ENCODE measurements at places on chromosomes 12 and 14.

DNA sequence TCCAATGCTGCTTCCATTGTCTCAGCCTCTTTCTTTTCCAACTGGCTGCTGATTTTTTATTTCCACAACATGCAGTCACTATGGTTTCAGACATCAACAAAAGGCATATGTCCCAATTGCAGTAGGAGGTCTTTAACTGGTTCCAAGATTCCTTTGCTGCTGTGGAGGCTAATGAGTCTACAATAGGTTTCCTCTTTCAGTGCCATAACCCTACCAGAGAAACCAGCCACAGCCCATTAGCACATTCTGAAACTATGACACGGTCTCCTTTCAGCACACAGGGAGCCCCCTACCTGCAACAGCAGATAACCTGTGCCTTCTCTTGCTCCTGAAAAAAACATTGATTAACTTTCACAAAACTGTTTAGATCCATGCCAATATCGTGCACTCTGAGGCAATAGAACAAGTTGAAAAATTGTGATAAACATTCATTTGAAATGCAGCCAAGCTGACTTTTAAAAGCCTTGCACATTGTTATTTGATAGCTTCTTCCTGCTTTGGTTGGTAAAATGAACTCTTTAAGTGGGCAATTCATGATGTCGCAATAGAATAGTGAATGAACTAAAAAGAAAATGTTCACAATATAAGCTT, 32.4 kb downstream of the PLEKHG7 start:
- DNase-seq: peak; percentile 80

DNA sequence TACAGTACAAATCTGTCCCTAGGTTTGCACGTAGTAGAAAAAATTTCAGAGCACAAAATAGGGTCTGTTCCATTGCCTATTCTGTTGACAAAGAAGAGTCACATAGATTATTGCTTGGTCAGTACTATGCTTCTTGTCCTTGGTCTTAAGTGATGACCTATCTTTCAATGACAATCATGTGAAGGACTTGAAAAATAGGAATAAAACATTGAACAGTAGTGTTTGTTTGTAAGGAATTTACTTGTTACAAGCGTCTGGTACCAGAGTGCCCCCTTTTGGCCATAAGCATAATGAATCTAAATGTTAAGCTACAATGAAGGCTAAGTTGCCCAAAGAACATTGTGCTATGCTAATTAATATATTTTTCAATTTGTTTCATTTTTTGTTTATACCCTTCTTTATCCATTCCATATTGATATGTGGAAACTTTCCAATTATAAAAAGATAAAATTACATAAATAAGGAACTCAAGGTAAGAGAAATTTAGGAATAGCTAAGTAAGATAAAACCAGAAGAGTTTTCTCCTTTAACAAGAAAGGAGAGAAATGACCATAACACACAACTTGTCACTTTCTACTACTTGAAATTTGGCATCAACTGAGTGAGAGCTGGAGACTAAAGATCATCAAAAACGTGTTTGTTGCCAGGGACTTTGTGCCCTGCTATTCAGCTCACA, 204.7 kb downstream of the EPS8 start:
- DNase-seq: no peak

DNA sequence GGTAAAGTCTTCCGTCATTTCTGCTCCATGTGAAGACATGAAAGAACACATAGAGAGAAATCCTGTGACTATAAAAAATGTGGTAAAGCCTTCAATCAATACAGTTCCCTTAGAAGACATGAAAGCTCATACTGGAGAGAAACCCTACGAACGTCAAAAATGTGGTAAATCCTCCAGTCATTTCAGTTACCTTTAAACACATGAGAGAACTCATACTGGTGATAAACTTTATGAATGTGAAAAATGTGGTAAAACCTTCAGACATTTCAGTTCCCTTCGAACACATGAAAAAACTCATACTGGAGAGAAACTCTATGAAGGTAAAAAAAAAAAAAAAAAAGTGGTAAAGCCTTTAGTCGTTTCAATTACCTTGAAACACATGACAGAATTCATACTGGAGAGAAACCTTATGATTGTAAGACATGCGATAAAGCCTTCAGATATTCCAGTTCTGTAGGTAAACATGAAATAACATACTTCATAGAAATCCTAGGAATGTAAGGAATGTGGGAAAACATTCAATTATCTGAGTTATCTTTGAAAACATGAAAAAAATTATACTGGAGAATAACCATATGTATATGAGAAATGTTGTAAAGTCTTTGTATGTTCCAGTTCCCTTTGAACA, 60.4 kb downstream of the MAP4K5 start:
- DNase-seq: no peak

DNA sequence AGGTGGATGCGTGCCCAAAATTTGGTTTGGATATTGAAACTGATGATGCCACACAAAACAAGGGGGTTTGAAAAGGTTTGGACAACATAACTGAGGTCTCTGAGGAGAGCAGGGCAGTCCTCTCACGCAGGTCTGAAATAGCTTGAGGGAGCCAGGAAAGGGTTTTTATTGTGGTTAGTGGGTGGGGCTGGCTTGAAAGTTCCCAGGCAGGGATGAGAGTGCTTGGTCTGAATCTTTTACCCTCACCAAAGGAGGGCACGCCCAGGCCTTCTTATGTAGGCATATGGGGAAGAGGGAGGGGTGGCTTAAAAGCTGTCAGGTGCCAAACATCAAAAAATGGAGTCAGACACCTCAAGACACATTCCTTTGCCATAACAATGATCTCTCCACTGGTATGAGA, 493.1 kb upstream of the CCDC196 start:
- DNase-seq: no peak

- no peak for DNase-seq
Measured at GRCh38 chr12:122687086-122687485, 16.1 kb downstream of the HCAR2 start.

- no peak for DNase-seq
Measured at GRCh38 chr12:98106031-98106683, 409.2 kb upstream of the TMPO start.

DNA sequence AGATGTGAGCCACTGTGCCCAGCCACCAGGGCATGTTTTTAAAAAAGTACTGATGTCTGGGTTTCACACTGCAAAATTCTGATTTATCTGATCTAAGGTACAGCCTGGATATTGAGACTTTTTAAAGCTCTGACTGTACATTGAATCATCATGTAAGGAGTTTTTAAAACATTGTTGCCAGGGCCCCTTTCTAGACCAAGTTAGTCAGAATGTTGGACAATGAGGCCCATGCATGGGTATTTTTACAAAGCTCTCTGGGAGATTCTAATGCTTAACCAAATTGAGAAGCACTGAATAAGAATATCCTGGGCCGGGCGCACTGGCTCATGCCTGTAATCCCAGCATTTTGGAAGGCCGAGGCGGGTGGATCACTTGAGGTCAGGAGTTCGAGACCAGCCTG, 16.7 kb downstream of the TMEM19 start:
- DNase-seq: no peak

DNA sequence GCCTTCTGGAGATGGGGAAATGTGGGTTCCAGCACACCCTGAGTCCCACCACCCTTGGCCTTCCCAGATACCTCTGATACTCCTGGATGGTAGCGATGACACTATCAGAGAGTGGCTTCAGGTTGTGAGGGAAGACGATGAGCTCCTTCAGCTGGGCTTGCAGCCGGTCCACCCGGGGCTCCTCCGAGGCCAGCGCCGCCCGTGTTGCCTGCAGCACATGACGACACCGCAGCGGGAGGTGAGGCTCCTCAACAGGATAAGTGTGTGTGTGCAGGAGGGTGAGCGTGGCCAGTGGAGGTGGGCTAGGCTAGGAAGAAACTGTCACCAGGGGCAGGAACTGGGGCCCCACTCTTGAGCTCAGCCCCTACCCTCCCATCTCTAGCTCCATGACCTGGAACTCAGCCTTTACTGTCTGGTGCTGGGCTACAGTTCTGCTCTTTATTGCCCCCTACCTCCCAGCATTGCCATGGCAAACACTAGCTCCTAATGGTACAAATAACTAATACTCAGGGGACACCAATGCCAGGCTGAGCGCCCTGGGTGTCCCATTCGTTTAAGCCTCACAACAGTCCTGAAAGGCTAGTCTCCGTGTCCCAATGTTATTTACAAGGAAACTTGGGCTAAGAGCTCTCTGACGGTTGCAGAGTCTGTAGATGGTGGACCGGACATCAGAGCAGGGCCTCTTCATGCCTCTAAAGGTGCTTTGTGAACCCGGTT, 64.1 kb downstream of the SYNE3 start:
- no peak for DNase-seq

DNA sequence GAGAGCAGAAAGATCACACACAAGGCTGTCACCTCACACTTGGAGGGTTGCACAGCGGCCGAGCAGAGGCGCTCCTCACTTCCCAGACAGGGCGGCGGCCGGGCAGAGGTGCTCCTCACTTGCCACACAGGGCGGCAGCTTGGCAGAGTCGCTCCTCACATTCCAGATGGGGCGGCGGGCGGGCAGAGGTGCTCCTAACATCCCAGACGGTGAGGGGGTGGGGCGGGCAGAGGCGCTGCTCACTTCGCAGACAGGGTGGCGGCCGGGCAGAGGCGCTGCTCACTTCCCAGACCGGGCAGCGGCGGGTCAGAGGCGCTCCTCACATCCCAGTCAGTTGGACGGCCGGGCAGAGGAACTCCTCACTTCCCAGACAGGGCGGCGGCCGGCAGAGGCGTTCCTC, 9.1 kb downstream of the TMBIM4 start:
- no peak for DNase-seq

- DNase-seq: no peak
Measured at GRCh38 chr14:79730953-79731352, 480.4 kb downstream of the DIO2 start.

DNA sequence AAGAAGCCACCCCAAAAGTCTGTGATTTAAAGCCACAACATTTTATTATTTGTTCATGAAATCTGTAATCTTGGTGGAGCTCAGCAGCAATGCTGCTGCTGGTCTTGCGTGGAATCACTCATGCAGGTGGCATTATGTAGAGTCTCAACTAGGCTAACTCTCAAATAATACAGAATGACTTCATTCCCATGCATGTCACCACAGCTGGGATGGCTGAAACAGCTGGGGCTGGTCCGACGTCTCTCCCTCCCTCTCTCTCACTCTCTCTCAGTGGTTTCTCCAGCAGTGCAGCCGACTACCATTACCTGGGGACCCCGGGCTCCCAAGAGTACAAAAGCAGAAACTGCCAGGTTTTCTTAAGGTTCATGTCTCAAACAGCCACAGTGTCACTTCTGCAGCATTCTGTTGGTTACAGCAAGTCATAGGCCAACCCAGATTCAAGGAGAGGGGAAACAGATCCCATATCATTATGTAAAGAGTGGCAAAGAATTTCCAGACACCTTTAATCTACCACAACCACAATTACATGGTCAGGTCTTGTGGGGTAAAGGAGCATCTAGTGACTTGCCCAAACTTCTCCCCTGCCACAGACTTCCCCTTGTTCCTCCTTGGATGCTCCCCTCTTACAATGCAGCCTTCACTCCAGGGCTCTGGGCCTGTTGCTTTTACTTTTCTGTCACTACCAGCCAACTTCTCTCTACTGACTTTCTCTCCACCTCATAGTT, 192.0 kb upstream of the HMGA2 start:
- peak; percentile 73 for DNase-seq

GRCh38 chr12:69821456-69822159, 3.4 kb upstream of the MYRFL start:
- DNase-seq: no peak

GRCh38 chr14:90087433-90087832, 25.6 kb downstream of the KCNK13 start:
- DNase-seq: no peak

DNA sequence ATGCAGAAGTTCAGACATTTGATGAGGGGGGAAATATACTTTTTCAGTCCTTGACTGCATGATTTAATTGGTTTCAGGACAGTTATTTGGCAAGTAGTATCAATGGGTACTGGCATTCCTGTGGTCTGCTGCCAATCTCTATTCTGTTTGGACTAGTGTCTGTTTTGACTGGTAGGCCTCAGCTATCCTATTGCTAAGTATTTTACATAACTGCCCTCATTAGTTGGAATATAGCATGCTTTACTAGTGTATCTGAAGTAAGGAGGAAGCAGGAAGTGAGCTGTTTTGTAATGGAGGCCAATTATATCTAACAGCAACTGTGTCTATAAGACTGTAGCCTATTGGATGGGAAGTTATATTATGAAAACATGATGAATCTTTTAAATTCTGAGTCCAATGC, 104.3 kb downstream of the FLRT2 start:
- no peak for DNase-seq

DNA sequence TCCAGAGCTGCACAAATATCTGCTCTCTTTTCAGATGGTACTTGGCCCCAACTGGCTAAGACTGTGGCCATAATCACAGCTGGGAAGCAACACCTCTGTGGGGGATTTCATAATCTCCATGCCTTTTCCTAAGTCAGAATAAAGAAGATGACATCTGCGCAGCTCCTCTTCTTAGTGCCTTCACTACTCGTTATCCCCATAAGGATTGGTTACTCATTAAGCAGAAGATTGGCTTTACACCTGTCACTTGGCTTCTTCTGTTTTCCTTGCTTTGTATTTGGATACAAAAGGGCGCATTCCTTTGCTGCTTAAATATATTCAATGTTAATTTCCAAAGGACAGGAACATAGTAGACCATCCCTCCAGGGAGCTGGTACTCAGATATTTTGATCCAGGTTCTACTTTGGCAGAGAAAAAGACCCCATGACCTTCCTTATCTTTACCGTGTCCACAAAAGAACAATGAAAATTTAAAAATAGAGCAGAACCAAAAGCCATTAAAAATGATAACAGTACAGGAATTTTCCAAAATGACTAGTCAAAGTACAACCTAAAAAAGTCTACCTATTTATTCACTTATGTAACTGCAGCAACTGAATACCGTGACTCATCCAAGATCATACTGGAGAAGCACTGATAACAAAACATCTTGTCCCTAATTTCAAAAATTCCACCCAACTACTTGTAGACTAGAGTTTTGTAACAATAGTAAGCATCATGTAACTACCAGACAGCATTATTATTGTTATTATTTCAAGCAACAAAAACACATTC, 352.3 kb upstream of the TMPO start:
- DNase-seq: no peak

DNA sequence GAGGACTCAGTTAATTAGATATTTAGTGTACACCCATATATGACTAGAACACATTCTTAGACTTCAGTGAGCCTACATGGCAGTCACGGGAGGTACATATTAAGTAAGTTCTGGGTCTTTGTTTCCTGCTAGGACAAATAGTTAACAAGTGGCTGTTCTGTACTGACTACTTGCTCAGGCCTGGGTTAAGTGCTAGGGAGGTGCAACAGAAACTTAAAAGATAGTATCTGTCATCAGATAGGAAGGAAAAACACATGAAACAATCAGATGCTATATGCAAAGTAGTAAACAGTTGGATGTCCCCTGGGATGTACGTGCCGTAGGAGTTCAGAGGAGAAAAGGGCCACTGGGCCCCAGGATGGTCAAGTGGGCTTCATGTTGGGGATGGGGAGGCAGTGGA, 59.5 kb downstream of the SLC4A8 start:
- DNase-seq: no peak

DNA sequence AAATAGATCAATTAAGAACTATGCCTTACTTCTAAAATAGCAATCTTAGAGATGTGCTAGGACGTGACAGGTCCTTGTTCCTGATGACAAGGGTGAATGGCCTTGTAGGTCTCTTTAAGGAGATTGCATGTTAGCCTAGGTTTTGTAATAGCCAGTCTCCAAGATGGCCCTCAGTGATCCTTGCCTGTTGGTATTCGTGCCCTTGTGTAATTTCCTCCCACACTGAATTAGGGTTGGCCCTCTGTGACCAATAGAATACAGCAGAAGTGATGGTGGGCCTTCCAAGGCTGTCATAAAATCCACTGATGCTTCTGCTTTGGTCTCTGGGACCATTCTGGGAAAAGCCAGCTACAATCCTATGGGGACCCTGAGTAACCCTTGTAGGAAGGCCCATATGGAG, 38.2 kb upstream of the SNX6 start:
- no peak for DNase-seq

All from islet precursor cell (in vitro differentiated cells).